Right ventricle myocardium inferior (tissue), 1 donor: ENCODE measurements at places on chromosomes 1 and 21. TPM values are rescaled to one million over a fixed set of nuclear protein-coding genes. Genes with fewer than 3 reads are reported as not detected.

OR1C1 gene
- not detected for total RNA-seq

LDLRAD1 gene
- total RNA-seq, result not detected

CYP4A11 gene
- total RNA-seq, result not detected

OR6K2 gene
- not detected for total RNA-seq

ADGRL4 gene
- total RNA-seq, result 25.3 TPM

SYNJ1 gene
- 11.1 TPM for total RNA-seq

ERO1B gene
- 7.2 TPM for total RNA-seq

DNA sequence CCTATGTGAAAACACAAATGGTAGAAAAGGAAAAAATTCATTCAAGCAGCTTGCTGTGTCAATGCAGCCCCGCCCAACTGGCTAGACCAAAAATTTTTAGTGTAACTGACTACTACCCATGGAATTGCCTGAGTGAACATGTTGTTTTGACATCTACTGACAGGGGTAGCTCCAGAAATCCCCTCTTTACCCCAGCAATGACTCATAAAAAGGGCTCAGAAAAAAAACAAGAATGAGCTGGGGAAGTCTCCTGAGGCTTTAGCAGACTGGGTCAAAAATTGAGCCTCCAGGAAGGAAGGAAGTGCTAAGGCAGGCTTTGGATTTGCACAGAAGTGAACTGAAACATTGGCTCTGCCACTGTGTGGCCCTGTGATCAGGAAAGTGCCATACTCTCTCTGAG lies 24.4 kb upstream of the FGGY start:
- no peak for DNase-seq

GRCh38 chr1:9835758-9836631 lies 12.2 kb upstream of the CLSTN1 start:
- DNase-seq, result no peak

DNA sequence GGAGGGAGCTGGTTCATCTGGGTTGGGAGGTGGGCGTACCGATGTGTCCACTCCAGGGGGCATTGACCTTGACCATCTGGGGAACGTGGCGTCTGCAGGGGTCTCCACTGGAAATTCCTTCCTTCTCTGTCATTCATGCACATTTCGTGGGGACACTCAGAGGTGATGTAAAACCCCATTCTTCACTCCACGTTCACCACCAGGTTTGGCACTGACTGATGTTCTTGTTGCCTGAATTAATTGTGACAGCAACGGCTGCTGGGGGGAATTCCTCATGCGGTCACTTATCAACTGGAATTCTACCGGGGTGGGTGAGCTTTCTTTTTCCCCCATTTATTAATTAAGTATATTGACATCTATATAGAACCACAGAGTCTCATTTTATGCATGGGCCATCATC lies 18.1 kb upstream of the POFUT2 start:
- DNase-seq, result no peak

DNA sequence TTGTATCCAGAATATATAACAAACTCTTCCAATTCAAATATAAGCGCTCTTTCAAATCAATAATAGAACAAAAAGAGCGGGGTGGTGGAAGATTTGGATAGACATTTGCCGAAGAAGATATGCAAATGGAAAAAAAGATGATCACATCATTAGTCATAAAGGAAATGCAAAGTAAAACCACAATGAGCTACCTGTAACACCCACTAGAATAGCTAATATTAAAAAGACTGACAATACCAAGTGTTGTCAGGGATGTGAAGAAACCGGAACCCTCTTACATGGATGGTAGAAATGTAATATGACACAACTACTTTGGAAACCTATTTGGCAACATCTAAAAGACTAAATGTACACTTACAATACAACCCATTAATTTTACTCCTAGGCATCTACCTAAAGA lies 5.7 kb upstream of the TRAF5 start:
- DNase-seq, result no peak

GRCh38 chr1:7680955-7681268 lies 90.2 kb upstream of the VAMP3 start:
- DNase-seq, result no peak

GRCh38 chr1:150514913-150515327 lies 632 bp upstream of the FALEC start:
- no peak for DNase-seq

GRCh38 chr1:231286603-231287002 lies 45.6 kb downstream of the GNPAT start:
- no peak for DNase-seq

DNA sequence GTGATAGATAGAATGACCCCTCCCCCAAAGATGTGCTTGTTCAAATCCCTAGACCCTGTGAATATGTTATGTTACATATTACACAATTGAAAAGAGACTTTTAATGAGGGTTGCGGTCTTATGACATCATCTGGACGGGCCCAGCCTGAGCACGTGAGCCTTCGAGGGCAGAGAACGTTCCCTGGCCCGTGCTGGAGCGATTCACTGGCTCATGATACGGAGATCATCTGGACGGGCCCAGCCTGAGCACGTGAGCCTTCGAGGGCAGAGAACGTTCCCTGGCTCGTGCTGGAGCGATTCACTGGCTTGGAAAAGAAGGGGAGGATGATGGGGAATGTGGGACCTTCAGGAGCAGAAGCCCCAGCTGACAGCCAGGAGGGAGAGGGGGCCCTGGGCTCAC lies 34.4 kb upstream of the COL18A1 start:
- DNase-seq, result peak; percentile 45

- no peak for DNase-seq
These were observed 34.9 kb upstream of the F13B start for GRCh38 chr1:197101978-197102377.
